ENCODE measurements at places on chromosomes 4 and X.

DNA sequence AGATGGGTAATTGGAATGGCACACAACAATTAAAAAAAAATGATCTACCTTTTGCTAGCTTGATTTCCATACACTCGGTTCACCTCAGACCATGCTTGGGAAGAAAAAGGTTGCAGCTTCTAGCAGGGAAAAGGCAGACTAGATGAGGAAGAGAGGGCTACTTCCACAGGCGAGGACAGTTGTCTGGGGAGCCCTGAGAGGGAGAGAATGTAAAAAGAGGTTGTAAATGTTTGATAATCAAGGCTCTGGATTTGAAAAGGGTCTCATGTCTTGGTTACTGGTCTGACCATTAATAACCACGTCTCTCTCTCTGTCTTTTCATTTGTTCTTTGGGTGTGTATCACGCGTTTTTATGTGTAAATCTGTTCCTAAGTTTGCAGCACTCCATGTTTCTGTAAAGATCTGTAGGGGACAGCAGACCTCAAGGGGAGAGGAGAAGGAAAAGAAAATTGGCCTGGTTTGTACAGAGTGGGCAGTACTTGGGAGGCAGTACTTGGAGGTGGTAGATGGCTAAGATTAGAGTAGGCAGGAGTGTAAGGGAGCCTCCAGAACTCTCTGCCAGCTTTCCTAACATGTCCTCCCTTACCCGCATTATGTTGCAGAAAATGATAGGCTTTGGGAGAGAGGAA, 750 bp downstream of the ARMCX5 start:
- DNase-seq, result no peak

DNA sequence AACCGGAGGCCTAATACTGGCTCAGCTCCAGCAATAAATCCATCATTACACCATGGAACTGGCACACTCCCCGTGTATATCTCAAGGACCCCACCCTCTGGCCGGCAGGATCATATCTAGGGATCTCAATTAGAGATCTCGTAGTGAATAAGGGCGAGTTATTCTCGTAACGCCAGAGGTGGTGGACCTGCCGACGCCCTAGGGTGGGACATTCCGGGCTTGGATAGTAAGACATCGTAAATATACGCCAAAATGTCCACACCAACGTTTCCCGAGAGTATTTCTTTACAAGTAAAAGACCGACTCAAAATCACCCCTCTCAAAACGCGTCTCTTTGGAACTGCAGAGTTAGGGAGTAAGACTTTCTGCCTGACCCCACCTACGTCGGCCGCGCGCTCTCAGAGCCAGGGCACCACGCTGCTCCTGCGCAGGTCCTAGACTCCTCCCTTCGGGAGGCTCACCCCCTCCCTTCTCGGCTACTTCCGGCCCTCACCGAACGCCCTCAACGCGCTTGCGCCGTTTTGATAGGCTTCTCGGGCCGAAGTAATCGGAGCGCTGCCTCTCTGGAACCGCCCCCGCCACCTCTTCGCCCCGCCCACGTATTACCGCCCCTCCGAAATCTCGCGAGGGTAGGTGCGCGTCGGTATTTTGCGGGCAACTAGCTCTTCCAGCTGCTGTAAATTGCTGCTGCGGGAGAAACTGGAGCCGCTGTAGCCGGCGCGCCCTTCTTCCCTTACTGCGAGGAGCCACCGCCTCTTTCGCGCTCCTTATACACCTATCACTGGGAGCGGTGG, at the start of gene WDR44:
WDR44 (plus strand) TSS at position 643 of the 794 bp plus-strand sequence. CDS start 398 bp downstream, outside the sequence.
- DNase-seq, result peak; percentile 97

DNA sequence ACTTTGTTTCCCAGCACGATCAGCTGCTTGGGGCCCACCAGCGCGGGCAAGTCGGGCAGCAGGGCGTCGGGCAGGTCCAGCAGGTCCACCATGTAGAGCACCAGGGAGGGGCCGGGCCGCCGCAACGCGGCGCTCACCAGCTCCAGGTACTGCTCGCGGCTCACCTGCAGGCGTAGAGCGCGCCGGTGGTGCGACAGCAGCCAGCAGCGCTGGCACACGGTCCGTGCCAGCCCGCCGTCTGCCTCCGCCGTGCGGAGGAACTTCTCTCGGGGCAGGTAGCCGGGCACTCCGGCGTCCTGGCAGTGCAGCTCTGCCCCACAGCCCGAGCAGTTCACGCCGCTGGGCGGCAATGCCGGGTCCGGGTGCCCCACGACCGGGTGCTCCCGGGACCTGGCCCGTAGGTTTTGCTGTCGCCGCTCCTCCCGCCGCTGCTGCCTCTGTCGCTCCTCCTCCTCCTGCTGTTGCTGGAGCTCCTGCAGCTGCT, 527 bp downstream of the NOA1 start:
- DNase-seq, result peak; percentile 84

DNA sequence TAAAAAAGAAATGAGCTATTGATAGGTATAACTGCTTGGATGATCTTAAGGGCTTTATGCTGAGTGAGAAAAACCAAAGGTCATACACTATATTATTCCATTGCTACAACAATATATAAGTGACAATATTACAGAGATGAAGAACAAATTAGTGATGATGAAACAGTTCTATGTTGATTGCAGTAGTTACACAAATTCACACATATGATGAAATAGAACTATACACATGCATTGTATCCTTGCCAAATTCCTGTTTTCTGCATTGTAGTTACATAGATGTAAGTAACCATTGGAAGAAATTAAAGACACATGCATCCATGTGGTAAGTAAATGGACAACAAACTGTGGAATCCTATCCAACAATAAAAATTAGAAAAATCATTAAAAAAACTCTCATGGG, 76.5 kb downstream of the CENPC start:
- DNase-seq, result no peak

- no peak for DNase-seq
Observed at GRCh38 chr4:183960046-183960420, 54.9 kb downstream of the STOX2 start.

DNA sequence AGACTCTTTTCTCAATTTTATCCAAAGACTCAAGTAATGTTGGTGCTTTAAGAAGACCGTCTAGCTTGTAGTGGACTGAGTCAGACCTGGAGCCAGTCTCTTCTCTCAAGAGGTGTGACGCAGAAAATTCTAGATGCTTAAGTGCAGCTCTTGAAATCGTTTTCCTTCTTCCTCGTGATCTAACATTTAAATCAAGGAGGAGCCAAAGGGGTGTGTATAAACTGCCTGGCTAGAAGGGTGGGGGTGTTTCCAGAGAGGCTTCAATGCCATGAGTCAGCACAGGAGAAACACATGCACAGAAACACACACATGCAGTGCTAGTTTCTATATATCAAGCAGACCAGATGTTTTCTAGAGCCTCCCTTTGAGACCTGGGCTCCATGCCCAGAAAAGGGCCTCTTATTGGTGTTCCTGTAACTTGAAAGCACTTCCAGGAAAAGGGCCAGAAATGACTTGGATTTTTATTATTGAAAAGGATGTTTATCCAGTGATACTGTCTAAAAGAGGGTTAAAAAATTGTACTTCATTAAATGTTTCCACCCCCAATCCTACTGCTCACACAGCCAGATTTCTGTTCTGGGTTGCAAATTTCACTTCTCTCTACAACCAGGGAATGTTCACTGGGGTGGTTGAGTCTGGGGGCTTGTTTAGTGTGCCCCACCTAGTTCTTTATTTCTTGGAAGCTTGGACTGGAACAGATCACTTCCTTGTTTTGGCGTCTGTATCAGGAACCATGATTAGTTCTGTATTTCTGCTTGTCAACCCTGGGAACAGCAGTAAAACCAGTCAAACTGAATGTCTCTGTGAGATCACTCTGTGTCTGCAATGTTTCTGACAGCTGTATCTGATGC, at the start of gene CLIC2:
CLIC2 (minus strand) TSS at position 129 of the 851 bp plus-strand sequence. CDS start 187 bp downstream, outside the sequence.
- DNase-seq, result no peak

- no peak for DNase-seq
Observed at GRCh38 chrX:133215747-133216146, 2.4 kb downstream of the TFDP3 start.

- DNase-seq, result no peak
Observed at GRCh38 chr4:180640193-180640592, 1603.0 kb upstream of the TENM3 start.

- DNase-seq, result no peak
Observed at GRCh38 chr4:164136180-164136616, 617.7 kb upstream of the SMIM31 start.

- DNase-seq, result no peak
Observed at GRCh38 chr4:7673121-7673520, 238.4 kb upstream of the PSAPL1 start.

DNA sequence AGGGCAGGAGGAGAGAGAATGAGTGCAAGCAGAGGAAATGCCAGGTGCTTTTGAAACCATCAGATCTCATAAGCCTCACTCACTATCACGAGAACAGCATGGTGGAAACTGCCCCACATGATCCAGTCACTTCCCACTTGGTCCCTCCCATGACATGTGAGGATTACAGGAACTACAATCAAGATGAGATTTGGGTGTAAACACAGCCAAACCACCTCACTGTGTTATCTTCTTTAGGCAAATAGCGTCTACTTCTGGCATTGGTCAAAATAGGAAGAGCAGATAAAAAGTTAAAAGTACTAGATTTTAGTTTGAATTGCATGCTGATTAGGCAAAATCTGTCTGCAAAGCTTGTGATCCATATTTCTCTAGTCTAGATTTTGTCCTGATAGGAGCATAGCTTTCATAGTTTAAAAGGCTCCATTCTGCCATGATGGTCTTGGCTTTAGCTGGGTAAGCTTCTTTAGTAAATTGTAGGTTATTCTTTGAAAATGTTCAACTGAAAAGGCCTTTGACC, 267.5 kb downstream of the NKX6-1 start:
- no peak for DNase-seq

- DNase-seq, result no peak
Observed at GRCh38 chr4:42715807-42716482, 59.0 kb upstream of the ATP8A1 start.

DNA sequence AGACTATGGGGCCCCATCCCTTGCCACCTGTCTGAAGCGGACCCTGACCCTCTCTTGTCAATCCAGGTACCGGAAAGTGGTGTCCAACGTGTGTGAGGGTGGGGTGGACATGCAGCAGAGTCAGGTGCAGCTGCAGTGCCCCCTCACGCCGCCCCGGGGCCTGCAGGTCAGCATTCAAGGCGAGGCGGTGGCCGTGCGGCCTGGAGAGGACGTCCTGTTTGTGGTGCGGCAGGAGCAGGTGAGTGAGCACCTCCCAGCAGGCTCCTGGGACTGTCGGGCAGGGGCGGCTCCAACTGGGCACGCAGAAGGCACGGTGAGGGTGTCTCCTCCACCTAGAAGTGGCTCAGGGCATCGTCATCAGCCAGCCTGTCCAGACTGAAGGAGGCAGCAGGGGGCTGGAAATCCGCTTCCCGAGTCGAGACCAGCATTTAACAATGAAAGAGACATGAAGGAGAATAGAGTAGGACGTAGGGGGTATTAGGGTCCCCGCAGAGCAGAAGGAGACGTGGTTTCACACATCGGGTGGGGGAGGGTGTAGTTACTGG, 221.6 kb downstream of the AFAP1 start:
- no peak for DNase-seq
